ENCODE measurements at places on chromosomes 1 and 21.

DNA sequence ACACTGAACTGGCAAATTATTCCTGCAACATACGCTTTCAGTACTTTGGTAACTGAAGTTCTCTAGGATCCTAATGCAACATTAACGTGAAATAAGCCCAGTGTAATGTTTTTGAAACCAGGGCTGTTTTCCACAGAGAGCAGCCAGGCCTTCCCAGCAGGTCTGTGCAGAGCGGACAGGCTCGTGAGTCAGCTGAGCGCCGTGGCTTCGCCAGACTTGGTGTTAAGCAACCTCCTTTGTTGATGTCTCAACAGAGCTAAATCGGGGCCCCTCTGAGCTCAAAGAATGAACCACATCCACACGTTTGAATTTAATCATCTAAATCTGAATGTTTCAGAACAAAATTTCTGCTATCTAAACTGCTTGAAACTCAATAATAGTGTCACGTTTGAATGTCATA, 181.8 kb upstream of the FMN2 start:
- DNase-seq: no peak

DNA sequence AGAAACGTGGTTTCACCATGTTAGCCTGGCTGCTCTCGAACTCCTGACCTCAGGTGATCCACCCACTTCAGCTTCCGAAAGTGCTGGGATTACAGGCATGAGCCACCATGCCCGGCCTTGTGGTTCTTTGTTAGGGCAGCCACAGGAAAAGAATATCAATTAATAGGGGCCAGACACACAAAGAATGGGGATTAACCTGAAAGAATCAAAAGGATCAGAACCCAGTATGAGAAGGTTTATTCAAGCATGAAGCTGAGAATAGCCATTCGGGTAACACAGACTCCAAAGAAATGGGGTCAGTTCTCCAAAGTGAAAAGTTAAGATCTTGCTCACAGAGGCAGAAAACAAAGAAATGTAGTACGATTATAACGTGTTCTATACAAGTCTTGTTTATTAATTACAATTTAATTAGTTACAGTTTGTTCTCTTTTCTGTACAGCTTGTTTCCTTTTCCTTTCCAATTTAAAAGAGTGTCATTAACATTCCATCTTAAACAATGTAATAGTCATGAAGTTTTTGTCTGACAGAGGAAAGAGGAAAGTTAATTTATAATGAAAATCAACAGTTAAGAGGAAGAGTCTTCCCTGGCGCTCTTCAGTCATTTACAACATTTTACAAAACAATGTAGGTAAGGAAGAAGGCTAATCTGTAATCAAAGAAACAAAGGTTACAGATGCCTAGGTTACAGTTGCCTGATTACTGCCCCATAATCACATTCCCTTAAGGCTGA, 51.3 kb upstream of the SLC45A1 start:
- DNase-seq: no peak

GRCh38 chr1:68363339-68363738, 86.4 kb downstream of the RPE65 start:
- no peak for DNase-seq

- DNase-seq: no peak
Measured at GRCh38 chr1:98677288-98677687, 15.8 kb downstream of the SNX7 start.

DNA sequence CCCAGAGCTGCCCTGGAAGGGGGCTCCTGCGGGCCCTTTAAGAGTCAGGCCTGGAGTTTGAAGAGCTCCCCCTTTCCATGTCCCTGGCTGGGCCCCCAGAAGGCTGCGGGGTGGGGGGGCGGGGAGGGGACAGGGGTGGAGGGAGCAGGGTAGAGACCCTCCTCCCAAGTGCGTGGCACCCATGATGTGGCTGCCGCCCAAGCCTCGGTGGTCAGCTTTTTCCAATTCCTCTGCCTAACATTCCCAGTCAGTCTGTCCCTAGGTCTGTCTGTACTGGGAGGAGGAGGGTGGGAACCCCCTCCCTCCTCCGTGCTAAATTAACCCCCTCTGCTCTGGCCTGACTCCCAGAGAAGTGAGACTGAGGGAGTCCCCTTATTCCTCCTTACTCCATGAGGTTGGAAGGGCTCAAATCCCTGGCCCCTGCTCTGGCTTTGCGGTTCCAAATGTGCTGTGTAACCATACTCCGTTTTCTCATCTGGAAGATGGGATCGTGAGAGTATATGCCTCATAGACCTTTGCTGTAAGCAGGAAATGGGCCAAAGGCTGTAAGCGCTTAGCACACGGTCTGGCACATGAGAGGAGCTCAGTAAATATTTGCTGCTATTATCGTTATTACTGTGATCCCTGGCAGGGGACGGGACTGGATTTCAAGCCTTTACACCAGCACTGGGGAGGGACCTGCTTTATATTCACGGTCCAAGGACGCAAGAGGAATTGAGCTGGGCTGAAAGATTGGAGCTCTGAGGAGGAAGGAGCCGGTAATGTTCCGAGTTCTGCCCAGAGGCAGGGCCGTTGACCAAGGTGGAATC, 658 bp upstream of the COL16A1 start:
- no peak for DNase-seq

DNA sequence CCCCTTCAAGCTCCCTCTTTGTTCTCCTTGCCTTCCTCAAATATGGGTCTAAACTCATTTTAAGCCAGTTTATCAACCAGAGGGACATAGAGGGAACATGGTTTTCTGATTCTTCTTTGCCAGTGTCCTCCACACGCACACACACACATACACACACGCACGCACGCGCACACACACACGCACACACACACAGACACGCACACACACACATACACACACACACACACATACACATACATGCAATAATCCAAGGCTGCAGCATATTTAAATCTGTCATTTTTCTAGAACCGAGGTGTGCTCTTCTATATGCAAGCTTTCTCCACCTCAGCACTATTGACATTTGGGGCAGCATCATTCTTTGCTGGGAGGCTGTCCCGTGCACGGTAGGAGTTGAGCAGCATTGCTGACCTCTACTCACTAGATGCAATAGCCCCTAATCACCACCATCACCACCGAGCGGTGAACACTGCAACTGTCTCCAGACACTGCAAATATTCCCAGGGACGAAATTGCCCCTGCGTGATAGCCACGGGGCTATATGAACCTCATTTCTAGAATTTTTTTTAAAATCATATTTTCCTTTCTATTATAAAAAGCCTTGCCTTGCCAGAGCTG, 8.0 kb downstream of the TNFRSF9 start:
- DNase-seq: no peak
